Non-pigmented ciliary epithelial cell (primary cell): ENCODE measurements at places on chromosomes 13 and 19.
A peak's percentile ranks its signal among the peaks of the same experiment; 100 is the strongest.

- no peak for DNase-seq
These were observed 107.5 kb upstream of the MBNL2 start for GRCh38 chr13:97114651-97115050.

- no peak for DNase-seq
These were observed 142.4 kb downstream of the URI1 start for GRCh38 chr19:30084390-30084819.

GRCh38 chr13:40190641-40191100 is 475.8 kb downstream of the FOXO1 start:
- peak; percentile 43 for DNase-seq

DNA sequence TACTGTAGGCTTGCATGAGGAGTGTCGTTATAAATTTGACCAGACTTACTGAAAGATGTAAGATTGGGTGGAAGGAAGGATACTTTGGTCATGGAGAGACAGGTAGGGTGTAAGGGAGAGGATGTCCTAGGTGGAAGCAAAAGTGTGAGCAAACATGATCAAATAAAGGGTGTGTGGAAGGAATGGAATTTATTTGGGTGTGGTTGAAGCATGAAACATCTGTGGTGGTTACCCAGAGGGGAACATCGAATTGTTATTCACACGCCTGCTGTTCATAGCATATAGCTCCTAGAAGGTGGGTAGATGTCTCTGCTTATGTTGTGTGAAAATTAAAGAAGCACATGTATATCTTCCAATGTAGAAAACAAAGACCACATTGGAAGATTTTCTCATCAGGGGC is 157.7 kb downstream of the ATP8A2 start:
- DNase-seq, result no peak

DNA sequence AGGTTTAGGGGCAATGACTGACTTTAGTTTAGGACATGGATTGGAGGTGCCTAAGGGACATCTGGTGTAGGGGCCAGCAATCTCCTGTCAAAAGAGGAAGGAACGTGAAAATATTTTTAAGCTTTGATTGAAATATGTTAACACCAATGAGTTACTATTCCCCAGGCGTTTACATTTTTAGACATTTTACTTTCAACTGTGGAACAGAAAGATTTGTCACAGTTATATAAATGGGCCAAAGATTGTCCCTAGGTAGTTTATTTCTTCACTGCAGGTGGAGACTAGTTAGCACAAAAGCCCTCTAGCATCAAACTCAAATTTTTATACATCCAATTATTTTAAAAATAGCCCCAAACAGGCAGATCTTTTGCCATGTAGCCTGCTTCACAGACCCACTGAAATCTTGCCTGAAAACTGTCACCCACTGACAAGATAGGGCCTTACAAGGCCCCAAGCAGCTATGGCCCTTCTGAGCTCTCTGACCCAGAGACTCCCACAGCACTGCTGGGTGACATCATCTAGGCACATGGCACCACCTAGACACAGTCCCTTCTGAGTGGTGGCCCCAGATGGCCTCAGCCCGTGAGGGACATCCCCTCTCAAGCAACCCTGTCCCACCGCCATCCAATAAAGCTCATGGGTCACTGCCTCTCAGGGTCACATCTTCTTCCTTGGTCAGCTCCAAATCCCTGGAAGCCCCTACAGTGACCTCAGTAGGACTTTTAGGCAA is 64.8 kb upstream of the DOCK9 start:
- no peak for DNase-seq

GRCh38 chr13:60331249-60332012 is 65.6 kb upstream of the TDRD3 start:
- DNase-seq, result no peak

GRCh38 chr19:10776900-10777650 is 58.9 kb downstream of the TMED1 start:
- DNase-seq, result no peak

DNA sequence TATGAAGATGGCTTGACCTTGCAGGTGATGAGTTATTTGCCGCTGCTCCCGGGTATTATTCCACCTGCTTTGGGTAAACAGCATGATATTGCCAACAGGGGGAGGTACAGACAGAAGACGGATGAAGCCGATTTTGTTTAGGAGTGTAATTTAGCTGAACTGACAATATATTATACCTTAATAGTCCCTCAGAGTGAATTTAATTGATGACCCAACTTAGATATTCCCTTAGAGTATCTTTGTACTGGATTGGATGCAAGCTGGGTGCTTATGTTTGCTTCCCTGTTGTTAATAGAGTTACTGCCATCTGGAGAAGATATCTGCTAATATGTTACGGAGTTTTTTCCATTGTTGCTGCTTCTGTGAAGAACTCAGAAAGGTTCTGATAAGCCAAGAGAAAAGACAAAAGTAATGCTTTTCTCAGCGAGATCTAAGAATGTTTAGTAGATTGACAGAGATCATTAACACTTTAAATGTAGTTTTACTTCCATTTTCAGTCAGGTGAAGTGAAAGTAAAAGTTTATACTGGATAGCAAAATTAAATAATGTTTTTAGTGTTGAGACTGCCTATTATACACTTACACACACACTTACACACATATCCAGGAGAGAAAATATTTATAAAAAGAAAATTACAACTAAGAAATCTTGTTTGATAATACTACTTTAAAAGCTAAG is 2220.8 kb upstream of the PCDH20 start:
- no peak for DNase-seq
